ENCODE measurements at places on chromosomes 12 and 14.

DNA sequence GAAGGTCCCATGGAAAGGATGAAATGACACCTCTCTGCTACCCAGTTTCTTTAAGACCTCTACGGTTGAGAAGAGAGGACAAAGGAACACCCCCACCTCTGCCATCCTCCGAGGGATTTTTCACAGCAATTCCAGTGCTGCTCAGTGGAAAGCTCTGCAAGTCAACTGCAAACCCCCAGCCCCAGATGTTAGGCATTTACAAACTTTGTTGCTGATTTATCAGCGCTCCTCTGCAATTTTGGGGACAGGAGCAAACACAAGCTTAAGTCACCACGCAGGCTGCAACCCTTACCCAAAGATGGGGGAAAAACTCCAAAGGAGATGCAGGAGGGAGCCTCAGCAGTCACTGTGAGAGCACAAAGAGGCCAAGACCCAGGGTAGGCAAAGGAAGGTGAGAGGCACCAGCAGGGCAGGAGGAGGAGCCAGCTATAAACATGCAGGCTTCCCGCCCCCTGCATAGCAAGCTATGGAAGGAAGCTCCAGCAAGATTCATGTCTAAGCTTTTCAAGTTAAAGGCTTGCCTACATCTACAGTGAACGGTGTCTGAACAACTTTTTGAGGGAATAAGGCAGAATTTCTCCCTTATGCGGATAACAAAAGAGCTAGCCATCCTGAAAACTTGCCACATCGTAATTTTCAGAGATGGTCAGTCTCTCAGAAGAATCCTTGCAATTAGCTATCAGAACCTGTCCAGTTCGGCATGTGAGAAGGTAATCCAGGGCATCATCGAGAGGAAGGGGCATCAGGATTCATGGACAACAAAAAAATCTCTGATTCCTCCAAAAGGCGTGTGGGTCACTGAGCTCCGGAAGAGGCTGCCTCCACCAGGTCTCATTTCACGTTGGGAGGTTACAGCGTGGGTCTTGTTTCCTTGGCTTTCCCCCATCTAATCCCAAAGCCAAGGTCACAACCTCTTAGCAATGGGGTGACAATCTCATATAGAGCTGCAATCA is 3.9 kb downstream of the CTDSP2 start:
- DNase-seq, result peak; percentile 14

DNA sequence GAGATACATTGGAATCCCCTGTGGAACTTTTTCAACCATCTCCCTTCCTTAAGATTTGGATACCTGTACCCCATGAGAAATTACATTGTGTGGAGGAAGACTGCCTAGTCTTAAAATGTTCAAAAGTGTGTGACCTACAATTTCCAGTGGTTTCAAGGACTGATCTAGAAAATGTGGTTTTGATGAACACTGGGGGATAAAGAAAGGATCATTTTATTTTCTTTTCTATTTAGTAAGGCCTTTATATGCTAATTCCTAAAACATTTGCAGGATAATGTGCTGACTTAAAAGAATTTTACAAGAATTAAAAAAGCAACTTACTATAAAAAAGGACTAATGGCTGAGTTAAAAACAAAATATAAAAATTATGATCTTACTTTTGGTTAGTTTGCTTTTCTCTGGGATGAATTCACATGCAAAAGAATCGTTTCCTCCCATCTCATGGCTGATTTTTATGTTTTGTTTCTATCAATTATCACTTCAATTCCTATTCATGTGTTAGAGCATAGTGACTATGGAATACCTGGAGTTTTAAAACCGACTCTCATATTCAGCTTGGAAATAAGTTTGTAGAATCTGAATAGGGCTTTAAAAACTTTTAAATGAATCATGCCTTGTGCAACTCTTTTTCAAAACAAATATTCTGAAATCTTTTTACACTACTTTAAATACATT is 39.9 kb upstream of the PYGL start:
- no peak for DNase-seq

- no peak for DNase-seq
These were observed 24.2 kb downstream of the YY1 start for GRCh38 chr14:100263141-100263540.

DNA sequence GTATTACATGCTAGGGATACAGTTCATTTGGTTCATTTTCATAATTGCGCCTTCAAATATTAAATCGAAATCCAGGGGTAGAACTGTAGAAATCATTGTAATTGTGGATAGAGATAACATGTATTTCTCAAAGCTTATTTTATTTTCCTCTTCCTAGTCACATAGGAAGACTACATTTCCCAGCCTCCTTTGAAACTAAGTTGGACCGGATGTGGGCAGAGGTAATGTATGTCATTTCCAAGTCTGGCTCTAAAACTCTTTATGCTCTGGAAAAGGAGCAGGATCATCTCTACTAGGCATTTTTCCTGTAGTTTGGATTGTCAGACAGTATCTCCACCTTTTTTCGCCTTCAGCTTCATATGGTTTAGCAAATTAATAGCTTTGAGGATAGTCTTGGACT is 70.1 kb upstream of the CRY1 start:
- no peak for DNase-seq

GRCh38 chr12:110917961-110918360 is 2.4 kb downstream of the MYL2 start:
- DNase-seq, result no peak

GRCh38 chr14:23103581-23103980 is 1.2 kb downstream of the CIROP start:
- no peak for DNase-seq

DNA sequence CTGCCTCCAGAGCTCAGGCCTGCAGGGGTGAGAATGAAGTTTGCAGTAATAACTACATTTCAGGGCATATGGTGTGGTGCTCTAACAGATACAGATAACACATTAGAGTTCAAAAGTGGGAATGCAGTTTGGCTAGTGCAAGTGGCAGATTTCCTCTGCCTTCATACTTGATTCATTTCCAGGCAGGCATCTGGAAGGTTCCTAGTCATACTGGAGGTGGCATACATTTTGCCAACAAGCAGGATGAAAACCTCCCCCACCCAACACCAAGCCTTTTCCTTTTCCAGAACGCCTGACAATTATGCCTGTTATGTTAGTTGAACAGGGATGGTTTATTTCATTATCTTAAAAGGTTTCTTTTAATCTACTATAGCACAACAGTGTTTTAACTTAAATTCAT is 24.3 kb downstream of the VTI1B start:
- no peak for DNase-seq

- DNase-seq, result no peak
These were observed 1.1 kb downstream of the INHBE start for GRCh38 chr12:57456145-57456700.

GRCh38 chr14:23028799-23029198 is 5.9 kb downstream of the PSMB5 start:
- no peak for DNase-seq

- no peak for DNase-seq
These were observed 34.3 kb upstream of the TC2N start for GRCh38 chr14:91901449-91902226.

GRCh38 chr14:84483072-84483420 is 1046.9 kb upstream of the FLRT2 start:
- DNase-seq, result no peak

GRCh38 chr12:53225635-53226424 is 6.2 kb downstream of the RARG start:
- no peak for DNase-seq

GRCh38 chr12:65653946-65654629 is 170.2 kb upstream of the HMGA2 start:
- DNase-seq, result no peak

DNA sequence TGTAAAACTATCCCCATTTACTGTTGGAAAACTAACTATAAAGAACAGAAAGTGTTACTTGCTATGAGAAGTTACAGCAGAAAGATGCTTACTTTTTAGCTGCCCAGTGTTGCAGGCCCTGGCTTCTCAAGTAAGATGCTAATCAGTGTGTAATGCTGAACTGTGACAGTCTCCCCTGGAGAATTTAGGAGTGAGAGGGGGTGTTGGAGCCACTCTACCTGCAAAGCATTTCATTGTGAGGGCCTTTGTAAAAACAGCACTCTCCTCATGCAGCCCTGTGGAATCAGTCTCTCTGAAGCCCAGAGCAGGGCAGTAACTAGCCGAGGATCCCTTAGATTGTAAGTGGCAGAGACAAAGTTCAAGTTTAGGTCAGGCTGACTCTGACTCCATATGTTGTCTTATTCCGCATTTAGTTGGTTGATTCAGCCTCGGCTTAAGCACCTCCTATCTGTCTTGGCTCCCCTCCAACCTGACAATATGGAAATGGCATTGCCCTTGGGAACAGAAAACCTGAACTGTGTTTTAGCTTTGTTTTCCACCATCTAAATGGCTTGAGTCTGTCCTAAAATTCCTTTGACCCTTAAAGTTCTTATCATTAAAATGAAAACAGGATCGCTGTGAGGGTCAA is 141.3 kb downstream of the PRKCH start:
- no peak for DNase-seq

DNA sequence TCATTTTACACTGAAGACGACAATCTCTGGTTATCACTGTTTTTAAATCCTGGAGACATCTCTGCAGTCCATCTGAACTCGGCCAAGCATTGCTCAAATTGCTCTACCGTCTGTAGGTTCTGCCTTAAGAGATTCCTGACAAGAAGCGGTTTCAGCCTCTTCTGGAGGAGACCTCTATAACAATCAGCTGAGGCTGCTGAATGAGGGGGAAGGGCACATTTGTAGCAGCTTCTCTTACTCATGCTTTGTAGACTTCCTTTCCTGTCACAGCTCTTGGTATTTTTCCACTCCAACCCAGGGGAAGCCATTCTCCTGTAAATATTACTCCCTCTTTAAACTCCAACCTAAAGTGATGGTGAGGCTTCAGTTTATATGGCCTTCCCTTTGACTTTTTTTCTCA is 3.0 kb downstream of the ARG2 start:
- DNase-seq, result no peak

DNA sequence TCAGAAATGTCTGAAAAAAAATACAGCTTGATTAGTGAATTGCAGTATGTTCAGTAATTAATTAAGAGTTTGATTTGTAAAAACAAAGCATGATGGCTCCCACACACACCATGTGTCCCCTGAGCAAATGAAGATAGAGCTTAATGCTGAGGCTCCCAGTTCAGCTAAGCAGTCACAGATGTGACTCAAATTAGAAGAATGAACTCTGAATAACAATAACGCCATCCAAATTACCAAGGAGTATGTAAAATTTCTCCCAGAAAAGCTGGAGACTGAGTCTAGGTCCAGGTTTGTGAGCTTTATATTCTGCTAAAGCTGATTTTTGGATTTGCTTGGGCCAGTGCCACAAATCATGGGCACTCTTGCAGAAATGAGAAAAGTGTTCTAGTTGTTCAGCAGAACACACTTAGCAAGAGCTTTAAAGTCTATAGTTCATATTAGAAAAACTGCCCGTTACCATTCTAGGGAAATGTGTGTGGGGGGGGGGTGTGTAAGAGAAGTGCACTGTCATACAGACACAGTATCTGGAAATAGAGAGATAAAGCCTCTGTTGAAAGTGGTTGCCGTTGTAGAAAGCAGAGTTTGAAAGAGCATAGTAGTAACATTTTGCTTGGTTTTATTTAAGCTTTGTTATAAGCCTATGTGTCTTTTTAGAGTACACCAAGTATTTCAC is 253.1 kb downstream of the BCAT1 start:
- no peak for DNase-seq

GRCh38 chr12:123152833-123153232 is 1.9 kb upstream of the PITPNM2 start:
- no peak for DNase-seq

GRCh38 chr12:45315462-45315861 is 99.6 kb downstream of the ANO6 start:
- no peak for DNase-seq

GRCh38 chr12:89236748-89237383 is 115.4 kb downstream of the DUSP6 start:
- DNase-seq, result no peak

DNA sequence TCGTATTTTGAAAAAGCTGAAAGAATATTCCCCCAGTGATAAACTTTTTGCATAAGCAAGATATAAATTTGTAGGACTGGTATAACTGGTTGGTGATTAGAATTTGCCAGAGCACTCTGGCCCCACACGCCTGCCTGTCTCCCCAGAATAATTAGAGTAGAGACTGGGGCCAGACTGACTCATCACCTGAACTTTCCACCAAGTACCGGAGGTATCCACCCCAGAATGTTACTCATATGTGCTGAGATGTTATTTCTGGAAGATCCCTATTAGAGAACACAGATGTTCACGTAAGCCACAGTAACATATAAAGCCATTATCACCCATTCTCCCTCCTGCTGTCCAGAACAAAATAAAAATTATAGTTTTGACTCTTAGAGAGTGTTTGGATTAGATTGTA is 49.5 kb upstream of the PIWIL1 start:
- no peak for DNase-seq

DNA sequence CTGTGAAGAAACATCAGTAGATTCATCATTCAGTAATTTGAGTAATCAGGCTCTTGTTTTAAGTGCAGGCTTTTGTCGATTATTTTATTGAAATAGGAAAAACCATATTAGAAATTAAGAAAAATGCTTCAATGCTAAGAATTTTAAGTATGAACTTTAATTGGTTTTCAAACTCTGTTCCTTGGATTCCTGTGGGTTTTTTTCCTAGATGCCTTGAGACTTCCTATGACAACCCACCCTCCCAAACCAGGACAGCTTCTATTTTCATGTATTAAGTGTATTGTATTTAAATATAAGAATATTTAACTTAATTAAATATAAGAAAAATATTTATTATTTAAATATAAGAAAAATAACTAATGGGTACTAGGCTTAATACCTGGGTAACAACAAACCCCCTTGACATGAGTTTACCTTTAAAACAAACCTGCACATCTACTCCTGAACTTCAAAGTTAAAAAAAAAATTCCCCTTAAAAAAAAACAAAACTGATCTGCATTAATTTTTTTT is 3.0 kb downstream of the ARHGAP5 start:
- DNase-seq, result no peak

GRCh38 chr12:40238266-40238902 is 13.6 kb downstream of the LRRK2 start:
- no peak for DNase-seq

GRCh38 chr14:55192054-55192621 is 753 bp upstream of the DLGAP5 start:
- no peak for DNase-seq

- no peak for DNase-seq
These were observed 217.6 kb upstream of the SFSWAP start for GRCh38 chr12:131493068-131493826.

- DNase-seq, result no peak
These were observed 24.5 kb downstream of the JDP2 start for GRCh38 chr14:75452324-75452723.

DNA sequence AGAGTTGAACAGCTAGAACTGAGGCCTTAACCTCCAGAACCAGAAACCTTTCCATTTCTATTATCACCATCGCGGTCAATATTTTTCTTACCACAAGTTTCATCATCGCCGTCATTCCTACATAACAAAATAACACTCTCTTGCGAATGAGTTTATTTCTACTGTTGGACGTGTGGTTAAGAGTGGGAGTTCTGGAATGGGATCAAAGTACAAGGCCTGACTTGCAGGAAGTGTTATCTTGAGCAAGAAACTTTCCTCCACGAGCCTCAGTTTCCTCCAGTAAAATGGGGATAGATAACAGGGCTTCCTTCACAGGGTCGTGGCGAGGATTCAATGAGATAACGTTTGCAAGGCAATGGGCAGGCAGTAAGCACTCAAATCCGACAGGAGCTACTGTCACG is 652 bp downstream of the SART3 start:
- DNase-seq, result no peak

GRCh38 chr12:86903159-86903558 is 647.0 kb upstream of the MGAT4C start:
- no peak for DNase-seq
